ENCODE measurements at places on chromosomes 6 and 20.

GRCh38 chr6:99613705-99614429, 7.2 kb downstream of the PRDM13 start:
- peak; percentile 41 for DNase-seq

GRCh38 chr20:36097337-36098151, 57.0 kb upstream of the EPB41L1 start:
- DNase-seq: no peak

DNA sequence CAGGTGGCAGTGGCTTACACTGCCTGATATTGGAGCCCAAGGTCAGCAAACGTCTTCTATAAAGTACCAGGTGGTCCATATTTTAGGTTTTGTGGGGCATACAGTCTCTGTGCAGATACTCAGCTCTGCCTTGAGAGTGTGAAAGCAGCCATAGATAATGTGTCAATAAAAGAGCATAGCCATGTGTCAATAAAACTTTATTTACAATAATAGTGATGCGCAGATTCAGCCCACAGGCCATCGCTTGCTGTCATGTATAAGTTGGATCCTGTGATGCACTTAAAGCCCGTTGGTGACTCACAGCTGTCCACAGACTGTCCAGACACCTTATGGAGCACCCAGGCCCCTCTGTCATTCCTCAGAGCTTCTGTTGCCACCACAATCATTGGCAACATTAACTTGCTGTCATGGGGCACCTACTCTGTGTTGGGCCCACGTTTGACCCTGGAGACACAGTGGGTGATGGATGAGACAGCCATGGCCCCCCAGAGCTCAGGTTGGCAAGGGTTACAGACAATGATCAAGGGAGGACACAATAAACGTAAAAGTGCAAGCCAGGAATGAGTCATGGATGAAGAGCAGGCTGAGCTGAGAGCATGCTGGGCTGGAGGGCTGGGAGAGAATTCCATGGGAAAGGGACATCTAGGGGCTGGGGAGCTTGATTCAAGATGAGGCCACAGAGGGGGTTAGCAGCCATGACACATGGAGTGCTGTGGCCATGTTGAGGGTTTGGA, 173.6 kb downstream of the TAF4 start:
- no peak for DNase-seq

GRCh38 chr6:43257367-43258145, 14.3 kb downstream of the TTBK1 start:
- no peak for DNase-seq

DNA sequence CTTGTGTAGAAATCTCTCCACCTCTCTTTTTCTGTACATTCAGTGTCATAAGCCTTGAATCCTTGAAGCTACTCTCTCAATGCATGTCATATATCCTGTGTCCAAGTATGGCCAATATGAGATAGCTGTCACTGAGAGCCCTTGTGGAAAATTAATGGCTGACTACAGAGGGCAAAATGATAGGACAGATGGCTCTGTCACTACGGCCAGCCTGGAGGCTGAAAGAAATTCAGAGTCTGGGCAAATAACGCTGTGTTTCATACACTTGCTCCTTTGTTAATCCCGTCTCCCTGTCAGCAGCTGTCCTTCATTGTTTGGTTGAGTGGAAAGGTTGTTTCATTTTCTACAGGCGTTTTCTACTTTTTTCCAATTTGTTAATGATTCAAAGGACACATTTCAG, 70.4 kb upstream of the VGLL2 start:
- no peak for DNase-seq

DNA sequence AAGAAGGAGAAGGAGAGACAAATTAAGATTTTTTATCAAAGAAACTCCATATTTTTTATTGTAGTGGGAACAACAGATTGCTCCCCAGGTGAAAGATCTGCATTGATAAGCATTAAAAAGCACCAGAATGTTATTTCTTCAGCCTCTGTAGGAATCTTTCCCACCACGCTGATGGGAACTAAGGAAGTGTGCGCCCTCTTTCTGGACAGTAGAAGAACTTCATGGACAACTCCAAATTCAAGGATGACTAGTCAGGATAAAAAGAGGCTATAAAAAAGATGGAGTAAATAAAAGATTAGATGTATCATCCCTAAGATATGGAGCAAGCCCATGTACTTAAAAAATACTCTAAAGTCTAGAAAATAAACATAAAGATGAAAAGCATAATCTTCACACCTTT, 45.8 kb upstream of the PAK5 start:
- no peak for DNase-seq

GRCh38 chr6:70857387-70858077, 99.3 kb downstream of the B3GAT2 start:
- DNase-seq: no peak

GRCh38 chr6:114816678-114817077, 473.9 kb upstream of the HS3ST5 start:
- no peak for DNase-seq

DNA sequence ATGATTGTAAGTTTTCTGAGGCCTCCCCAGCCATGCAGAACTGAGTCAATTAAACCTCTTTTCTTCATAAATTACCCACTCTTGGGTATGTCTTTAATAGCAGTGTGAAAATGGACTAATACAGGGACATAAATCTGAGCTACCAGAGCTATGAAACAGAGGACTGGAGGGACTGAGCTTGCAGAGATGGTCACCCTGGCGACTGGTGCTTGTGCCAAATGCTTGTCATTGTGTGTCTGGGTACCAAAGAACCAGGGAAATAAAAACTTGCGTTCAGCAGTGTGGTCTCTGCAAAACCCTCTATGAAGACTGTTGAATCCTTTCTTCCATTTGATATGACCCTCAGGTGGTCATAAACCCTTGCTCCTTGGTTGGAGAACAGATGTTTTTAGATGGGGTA, 105.1 kb upstream of the PRL start:
- DNase-seq: no peak

DNA sequence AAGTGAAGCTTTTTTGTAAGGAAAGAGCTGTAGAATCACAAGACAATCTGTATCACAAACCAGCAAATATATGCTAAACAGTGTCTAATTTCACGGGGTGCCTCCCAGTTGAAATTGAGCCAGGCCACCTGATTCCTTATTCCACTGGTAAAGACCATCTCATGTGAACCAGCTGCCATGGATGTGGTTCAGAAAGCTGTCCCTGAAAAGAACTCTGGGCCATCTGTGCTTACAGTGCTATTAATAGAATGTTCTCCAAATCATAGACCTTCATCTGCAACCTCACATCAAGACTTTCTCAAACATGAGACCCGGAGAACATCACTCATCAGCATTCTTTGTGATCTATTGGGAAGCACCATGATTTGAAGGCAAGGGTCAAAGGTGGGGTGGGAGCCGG, 89.7 kb downstream of the FBXO5 start:
- no peak for DNase-seq

DNA sequence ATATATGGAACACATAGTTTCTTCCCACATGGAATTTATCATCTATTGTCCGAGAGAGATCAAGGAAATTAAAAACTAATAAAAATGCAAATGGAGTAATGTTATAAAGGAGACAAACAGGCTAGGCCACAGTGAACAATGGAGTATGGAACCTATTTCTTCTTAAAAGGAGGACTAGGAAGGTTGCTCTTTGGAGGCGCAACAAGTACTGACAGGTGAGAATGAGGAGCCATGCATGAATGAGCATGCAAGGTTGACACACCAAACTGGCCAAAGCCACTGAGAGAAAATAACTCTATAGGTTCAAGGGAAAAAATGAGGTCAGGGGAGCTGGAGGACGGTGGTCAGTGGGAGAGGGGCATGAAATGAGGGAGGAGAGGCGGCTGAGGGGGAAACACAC, 40.9 kb downstream of the PSMB1 start:
- DNase-seq: no peak

DNA sequence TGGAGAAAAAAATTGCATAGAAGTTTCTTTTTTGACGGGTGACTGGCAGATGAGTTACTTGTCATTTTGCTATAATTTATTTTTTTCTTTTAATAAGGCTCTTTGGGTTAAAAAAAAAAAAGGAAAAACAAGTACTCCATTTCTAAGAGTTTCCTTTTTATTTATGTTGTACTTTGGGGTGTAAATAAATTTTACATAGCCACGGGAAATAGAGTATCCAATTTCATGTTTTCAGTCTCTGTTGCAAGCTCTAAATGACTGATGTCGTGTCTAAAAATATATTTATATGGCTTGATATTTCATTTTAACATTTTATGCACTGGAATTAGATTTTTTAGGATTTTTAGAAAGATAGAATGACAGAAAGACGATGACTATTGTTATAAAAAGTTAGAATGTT, 3.4 kb downstream of the EYA4 start:
- no peak for DNase-seq

GRCh38 chr20:38152175-38152620, 12.9 kb downstream of the TGM2 start:
- no peak for DNase-seq

GRCh38 chr20:1636621-1637020, 16.8 kb upstream of the SIRPB1 start:
- DNase-seq: no peak

DNA sequence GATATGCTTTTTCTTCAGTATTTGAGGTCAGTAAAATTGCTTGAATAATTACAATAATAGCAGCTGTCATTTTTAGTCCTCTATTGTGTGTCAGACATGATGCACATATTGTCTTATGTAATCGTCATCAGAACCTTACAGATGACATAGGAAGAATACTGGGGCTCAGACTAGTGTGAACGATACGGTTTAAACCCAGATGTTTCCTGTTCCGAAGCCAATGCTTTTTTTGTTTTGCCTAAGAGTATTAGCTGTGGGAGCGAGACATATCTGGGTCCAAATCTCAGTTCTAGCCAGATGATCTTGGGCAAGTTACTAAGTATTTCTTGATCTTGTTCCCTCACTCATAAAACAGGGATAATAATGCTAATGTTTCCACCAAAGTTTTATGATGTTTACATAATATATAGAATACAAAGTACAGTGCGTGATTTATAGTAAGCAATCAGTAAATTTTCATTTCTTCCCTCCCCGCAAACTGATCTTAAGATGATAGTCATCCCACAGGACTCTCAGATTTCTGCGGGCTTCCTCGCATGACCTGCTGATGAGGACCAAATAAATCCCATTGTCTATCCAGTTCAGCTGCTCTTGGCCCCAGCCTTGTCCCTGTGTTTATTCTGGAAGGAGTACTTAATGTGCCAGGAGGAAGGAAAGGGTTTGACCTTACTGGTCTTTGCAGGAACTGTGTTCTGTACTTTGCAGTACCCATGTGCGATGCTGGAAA, 98.2 kb downstream of the CAP2 start:
- no peak for DNase-seq

- DNase-seq: no peak
Observed at GRCh38 chr6:168469521-168469920, 28.5 kb downstream of the SMOC2 start.

GRCh38 chr20:9353180-9353915, 161.0 kb upstream of the LAMP5 start:
- no peak for DNase-seq

GRCh38 chr6:160132776-160133338, 11.2 kb downstream of the SLC22A1 start:
- DNase-seq: no peak

- peak; percentile 56 for DNase-seq
Observed at GRCh38 chr6:31821301-31822035, 6.1 kb upstream of the HSPA1B start.

DNA sequence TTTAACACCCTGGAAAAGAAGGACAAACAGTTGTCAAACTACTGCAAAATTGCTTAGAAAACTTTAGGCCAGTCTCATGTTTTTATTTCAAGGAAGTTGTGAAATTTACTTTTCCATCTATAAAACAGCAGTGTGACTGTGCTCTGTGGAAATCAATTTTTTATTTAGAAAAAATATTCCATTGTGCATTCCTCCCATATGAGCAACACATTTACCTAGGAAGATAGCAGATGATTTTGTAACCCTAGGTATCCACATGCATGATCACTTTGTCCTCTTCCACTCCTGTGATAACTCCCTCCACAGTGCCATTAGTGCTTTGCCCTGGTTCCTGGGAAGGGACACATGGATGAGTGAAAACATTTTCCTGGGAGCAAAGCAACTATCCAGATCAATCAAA, 70.0 kb upstream of the SHLD1 start:
- no peak for DNase-seq

DNA sequence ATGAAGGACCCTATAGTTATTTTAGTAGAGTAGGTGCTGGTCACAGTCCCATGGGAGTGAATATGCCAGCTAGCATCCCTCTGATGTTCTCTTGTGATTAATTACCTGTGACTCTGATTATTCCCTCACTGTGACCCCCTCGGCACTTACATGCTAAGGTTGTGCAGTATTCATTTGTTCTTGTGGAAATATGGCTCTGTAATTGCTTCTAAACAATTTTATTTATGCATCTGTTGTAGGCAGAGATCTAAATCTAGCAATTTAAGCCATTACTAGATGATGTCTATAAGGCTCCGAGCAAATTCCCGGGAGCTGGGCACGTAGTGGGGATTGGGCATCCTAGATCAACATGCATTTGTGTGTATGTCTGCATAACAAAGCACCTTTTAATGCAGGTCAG, 961.7 kb downstream of the KIF16B start:
- DNase-seq: no peak

DNA sequence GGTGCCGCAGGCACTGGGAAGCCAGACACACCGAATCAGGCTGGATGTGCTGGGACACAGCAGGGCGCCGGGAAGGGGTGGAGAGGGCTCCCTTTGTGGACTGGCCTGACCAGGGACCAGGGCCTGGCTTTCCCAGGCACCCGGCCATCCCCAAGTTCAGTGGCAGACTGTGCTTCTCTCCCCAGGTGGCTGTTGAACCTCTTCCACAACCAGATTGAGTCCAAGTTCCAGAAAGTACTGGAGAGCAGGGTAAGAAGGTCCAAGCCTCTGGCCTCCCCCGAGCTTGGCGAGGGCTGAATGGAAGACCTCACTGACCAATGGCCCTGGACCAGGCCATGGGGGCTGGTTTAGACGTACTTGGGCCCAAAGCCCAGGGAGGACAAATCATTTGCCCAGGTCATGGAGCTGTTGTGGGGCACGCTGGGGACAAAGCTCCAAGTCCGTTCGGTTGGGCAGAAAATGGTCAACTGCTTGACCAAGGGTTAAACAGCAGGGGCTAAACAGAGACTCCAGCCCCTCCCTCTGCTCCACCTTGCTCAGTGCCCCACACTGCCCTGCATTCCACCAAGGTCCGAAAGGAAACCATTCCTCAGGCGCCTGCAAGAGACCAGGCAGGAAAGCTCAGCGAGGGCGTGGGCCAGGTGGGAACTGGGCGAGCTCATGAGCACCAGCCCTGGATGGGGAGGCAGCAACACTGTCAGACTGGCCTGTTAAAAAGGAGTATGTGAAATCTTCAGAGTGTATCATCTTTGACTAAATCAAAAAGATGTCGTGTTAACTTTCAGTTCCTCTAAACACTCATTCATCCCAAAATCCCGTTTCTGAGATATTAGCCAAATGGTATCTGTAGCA, 9.1 kb downstream of the LBP start:
- DNase-seq: no peak

Measured in activated CD8-positive, alpha-beta memory T cell treated with anti-CD3 and anti-CD28 coated beads, Interleukin-2, amount 50 U/mL, for 4 hours (primary cell).